AML-193 (cell line): ENCODE measurements at places on chromosomes 2 and 18.

- no peak for DNase-seq
Observed at GRCh38 chr2:84459944-84460429, 907 bp upstream of the SUCLG1 start.

GRCh38 chr18:51610481-51610880, 413.0 kb upstream of the MEX3C start:
- DNase-seq = no peak

DNA sequence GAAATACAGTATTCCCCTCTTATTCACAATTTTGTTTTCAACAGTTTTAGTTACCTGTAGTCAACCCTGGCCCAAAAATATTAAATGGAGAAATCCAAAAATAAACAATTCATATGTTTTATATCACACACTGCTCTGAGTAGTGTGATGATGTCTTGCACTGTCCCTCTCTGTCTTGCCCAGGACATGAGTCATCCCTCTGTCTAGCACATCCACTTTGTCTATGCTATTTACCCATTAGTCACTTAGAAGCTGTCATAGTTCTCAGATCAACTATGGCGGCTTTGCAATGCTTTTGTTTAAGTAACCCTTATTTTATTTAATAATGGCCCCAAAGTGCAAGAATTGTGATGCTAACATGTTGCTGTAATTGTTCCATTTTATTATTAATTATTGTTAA, 380.6 kb upstream of the REG3G start:
- no peak for DNase-seq

- DNase-seq = no peak
Observed at GRCh38 chr18:6396276-6396675, 18.4 kb downstream of the L3MBTL4 start.

- no peak for DNase-seq
Observed at GRCh38 chr2:176339208-176339607, 70.0 kb downstream of the MTX2 start.

DNA sequence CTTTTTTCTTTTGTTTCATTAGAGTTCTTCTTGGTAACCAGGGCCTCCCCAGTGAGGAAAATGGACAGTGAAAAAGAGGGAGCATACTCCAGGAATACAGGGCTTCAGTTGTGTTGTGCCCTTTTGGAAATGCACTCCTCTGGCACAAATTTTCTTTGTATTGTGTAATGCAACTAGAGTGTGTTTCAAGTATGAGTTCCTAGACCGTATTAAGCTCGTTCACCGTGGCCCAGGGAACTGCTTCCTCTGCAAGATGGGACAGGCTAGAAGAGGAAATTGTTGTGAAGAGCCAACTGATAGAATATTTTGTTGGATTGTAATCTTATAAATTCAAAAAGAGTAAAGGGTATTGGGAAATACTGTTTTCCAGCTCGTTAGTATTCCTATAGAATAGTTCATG, 137.2 kb upstream of the TTC39C start:
- DNase-seq = no peak

DNA sequence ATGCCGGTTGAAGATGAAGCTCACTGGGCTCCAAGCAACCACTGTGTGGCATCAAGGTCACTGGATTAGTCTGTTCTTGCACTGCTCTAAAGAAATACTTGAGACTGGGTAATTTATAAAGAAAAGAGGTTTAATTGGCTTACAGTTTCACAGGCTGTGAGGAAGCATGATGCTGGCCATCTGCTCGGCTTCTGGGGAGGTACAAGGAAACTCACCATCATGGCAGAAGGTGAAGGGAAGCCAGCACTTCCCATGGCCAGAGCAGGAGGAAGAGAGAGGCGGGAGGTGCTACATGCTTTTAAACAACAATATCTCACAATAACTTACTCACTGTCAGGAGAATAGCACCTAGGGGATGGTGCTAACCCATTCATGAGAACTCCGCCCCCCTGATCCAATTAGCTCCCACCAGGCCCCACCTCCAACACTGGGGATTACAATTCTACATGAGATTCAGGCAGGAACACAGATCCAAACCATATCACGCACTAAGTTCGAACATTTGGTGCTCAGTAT, 109.7 kb upstream of the MGAT5 start:
- no peak for DNase-seq

GRCh38 chr18:29259838-29260237, 1082.9 kb upstream of the CDH2 start:
- no peak for DNase-seq

GRCh38 chr18:59272891-59273758, at the start of gene RAX:
TSS of gene RAX (minus strand) at chr18:59273454. CDS start at chr18:59273206, 248 bp downstream.
- no peak for DNase-seq

DNA sequence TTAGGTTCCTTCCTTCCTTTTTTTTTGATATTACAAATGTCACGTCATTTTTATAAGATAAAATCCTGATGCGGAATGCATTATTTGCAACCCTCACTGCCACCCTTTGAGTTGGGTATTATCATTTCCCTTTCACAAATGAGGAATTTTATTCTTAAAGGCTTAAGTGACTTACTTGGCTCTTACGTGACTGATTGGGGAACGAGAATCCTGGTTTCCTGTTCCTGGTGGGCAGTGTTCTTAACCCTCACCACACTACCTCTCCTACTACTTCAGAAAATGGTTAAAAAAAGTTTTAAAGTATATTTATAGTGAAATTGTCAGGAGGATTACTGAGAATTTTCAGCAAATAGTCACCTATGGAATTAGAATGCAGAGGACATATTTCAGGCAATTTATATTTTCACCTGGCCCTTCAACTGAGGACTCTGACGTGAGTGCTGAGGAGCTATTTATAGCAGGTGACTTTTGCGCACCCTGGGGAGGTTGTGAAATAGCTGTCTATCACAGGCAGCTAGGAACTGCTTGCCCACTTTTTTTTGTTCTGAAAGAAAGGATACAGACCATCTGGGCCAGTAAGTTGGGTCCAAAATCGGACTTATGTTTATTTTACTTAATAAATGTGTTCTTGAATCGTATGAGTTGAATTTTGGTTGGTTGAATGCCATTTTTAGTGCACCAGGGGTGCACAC, 18.7 kb upstream of the RASGRP3 start:
- no peak for DNase-seq

DNA sequence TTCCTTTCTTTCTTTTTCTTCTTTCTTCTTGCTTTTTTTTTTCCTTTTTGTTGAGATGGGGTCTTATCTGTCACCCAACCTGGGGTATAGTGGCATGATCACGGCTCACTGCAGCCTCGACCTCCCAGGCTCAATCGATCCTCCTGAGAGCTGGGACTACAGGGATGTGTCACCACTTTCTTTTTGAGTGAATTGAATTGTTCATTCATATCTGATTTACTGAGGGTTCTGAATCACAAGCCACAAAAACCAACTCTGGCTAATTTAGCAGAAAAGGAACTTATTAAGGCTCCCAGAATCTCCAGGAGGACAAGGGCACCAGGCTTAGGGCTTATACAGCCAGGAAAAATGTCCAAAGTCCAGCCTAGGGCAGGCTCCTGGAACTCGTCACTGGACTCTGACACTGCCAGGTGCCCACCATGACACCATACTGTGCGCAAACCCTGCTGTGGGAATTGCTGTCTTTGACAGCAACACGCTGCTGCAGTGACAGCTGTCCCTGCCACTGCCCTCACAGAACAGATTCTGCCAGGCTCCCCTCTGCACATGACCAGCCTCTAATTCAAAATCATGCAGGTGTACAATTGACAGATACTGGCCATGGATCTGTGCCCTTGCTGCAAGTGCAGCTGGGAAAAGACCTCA, 42.9 kb upstream of the EML6 start:
- DNase-seq = no peak

DNA sequence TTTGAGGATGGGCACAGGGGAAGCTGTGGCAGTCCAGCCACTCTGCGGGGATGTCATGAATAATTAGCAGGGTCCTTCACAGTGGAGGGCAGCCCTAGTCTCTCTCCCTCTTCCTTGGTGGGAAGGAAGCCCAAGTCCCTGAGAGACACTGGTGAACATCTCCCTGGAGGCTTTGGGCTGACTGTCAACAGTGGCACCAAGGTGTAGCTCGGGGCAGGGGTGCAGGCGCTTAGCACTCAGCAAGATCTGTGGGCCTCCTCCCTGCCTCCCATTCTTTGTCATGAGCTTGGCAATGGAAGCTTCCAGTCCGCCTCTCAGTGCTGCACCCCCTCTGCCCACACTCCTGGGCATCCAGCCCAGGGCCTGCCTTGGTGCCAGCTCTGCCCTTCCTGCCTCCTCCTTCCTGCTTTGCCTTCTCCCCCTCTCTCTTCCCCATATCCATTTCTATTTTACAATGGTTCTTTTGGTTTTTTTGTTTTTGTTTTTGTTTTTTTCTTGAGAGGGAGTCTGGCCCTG, 59.4 kb downstream of the STEAP3 start:
- DNase-seq = no peak

GRCh38 chr18:47618758-47619157, 311.7 kb downstream of the SMAD2 start:
- DNase-seq = no peak

- no peak for DNase-seq
Observed at GRCh38 chr18:31040686-31041270, 1.8 kb downstream of the DSC3 start.

DNA sequence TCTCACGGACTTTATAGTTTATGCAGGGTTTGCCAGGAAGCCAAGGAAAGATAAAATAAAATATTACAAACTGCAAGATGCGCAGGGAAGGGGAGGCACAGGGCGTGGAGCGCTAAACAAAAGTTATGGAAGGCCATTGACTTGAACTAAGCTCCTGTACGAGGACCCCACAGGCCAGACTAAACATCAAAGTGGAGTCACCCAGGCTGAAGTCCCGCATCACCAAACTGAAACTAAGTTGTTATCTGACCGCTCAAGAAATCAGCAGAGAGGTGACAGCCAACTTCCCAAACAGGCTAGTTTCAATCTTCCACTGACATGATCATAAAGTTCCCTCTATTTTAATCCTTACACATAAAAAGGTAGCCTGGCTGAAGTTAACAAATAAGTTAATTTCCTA, 90.5 kb upstream of the YWHAQ start:
- DNase-seq = no peak

DNA sequence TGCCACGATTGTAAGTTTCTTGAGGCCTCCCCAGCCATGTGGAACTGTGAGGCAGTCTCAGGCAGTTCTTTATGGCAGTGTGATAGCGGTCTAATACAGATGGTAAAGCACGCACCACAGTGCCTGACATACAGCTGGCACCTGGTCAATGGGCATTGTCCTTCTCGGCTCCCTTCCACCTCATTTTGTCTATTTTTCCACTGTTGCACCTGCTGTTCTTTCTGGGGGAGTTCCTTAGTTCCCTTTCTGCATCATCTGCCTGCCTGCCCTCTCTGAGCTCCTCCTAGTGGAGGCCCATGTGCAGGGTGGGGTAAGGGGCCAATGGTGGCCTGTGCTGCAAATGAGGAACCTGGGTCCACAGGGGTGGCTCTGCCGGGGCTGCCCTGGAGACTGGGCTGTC, 157.6 kb downstream of the LPIN1 start:
- peak; percentile 71 for DNase-seq

GRCh38 chr18:49162226-49162864, 211.6 kb upstream of the SMAD7 start:
- no peak for DNase-seq

DNA sequence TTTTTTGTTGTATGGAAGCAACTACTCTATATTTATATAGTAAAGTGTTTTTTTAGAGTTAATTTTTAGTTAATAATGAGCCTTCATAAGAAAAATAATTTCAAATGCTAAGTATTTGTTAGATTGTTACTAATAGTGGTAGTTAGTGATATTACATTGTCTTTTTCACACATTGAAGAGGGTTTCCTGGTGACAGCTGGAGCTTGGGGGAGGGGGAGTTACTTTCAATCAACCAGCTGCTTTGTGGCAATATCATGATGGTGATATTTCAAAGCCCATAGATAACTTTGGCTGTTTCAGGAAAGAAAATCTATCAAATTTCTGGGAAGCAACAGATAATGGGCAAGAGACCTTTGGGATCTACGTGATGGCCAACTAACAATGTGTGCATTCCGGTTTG, 4.1 kb downstream of the RHBDD1 start:
- DNase-seq = no peak

DNA sequence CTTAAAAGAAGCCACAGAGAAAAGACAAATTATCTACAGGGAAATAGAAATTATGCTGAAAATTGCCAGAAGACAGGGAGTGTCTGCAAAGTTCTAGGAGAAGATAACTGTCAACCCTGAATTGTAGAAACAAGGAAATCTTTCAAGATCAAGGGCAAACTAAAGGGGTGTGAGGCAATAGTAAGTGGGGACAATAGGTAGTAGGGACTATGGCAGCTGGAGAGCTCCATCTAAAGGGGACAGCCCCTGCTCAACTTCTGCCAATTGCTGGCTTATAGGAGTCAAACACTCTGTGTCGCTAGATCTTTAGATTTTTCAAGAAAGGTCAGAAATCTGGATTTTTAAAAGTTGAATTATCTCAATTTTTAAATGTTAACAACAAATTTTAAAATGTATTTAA, 10.1 kb upstream of the ST3GAL5 start:
- no peak for DNase-seq

GRCh38 chr2:241903121-241904010, 33.8 kb downstream of the RTP5 start:
- no peak for DNase-seq

DNA sequence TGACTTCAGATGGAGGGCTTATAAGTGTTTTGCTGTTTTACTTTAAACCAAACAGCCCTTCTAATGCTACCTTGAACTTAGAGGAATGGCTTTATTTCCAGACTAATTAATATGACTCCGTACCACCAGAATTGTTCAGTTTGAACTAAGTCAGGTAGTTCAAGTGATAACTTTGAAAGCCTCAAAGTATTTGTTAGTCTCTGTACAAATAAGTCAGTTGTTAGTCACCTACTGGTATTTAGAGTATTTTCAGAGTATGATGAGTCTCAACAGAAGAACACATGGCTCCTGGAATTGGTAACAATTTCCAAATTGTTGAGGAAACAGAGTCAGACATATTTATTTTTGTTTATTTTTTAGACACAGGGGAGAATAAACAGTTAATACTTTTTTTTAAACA, 381.8 kb upstream of the NRXN1 start:
- no peak for DNase-seq

- DNase-seq = no peak
Observed at GRCh38 chr2:190618030-190618429, 30.9 kb upstream of the NAB1 start.

DNA sequence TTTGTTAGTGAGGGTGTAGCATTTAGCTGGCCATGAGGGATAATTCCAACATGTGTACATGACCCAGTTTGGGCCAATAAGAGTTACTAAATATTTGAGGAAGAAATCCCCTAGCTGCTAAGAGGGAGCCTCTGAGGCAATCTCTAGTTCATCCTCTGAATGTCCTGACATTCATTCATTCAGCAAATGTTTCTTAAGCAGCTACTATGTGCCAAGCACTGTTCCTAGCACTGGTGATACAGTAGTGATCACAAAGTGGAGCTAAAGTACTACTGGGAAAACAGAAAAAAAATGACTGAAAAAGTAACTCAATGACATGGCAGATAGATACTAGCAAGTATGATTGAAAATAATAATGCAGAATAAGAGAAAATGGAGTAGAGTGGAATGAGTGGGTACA, 79.8 kb upstream of the PID1 start:
- DNase-seq = no peak

GRCh38 chr18:6561420-6561861, 146.7 kb upstream of the L3MBTL4 start:
- no peak for DNase-seq
